Pons (tissue), 1 donor: ENCODE measurements at places on chromosomes 4 and X.

DNA sequence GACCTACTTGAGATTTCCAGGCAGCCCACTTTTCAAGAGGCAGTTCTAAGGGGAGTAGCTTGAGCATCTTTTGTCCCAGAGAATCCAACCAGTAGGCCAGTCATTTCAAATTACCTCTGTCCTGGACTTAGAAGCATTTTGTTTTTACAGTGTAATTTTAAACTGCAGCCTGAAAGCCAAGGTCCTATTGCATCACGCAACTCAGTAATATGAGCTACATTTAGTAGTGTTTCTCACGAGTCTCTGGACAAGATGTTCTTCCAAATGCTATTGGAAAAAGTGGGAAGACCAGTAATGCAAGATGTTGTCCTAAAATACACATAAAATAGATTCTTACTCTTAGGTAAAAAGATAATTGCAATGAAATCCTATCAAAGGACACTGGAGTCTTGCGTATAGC is 182.5 kb upstream of the ARX start:
- DNase-seq: no peak

- peak; percentile 84 for DNase-seq
These were observed 164.0 kb upstream of the RASGEF1B start for GRCh38 chr4:81635739-81636138.

GRCh38 chr4:121199742-121200561 is 35.8 kb upstream of the TNIP3 start:
- no peak for DNase-seq

DNA sequence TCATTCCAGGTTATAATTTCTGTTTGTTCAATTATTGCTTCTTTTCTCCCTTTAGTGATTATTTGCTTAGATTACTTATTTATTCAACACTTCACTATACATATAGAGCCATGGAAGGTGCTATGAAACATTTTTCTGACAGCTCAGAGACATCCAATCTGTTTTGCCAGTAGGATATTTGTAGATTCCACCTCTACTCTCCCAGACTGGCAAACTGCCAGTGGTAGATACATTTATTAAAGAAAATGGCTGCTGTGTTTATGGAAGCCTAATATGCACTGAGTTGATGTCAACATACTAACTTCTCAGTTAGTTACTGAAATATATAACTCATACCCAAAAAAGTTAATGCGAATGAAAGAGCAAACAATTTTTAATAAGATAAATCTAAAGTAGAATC is 348.6 kb downstream of the TRAM1L1 start:
- no peak for DNase-seq

DNA sequence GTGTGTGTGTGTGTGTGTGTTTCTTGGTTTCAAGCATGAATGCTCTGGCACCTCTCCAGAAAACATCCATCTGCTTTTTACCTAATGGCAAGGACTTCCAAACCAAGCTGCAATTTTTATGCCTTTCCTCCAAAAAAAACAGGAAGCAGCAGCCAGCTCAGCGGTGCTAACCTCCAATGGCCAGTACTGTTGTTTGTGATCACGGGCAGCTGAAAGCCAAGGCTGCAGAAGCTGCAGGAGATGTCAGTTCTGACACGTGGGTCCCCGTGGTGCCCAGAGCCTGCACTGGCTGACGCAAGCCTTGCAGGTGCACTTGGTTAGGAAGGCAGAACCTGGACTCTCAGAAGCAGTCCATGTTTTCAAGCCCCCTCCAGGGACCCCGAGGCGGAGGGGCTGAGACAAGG is 313.6 kb upstream of the DDX53 start:
- DNase-seq: peak; percentile 2

DNA sequence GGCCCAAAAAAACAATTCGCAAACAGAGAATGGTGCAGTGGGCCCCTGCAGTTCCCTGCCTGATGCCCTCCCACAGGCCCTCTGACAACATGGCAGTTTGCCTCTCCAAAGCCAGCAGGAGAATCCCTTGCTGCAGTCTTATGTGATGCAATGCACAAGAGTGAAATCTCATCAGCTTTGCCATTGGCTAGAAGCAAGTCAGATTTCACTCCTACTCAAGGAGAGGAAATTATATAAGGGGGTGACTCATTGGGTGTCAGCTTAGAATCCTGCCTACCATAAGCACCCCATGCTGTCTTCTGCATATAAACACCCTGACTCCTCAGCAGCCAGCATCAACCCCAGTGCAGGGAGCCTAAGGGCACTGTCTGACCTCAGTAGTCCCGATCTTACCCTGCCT is 157.3 kb upstream of the LDB2 start:
- peak; percentile 31 for DNase-seq
